NCI-H1694 (cell line): ENCODE measurements at places on chromosomes 1 and 21.

DNA sequence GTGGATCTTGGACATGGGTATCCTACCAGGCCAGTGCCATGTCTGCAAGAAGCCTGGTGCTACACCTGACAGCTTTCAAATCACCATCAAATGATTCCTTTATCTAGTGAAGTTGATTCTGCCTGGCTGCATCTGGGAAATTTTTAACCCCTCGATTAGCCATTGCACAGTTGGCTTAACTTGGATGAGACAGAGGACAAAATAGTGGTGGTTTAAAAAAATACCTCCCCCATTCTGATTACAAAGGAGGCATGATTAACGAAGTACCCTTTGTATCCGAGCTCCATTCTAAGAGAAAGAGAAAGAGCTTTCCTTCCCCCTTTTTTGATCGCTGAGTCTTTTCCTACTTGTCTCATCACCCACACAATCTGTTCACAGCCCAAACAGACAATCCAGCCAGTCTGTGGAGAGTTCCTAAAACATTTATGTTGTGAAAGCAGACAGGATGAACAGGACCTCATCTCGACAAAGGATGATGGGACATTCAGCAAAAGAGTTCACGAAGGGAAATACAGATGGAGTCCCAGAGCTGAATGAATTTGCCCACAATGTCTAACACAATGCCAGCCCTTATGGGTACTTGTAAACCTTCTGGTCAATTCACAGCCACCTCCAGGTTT, 20.5 kb downstream of the WLS start:
- DNase-seq = no peak

DNA sequence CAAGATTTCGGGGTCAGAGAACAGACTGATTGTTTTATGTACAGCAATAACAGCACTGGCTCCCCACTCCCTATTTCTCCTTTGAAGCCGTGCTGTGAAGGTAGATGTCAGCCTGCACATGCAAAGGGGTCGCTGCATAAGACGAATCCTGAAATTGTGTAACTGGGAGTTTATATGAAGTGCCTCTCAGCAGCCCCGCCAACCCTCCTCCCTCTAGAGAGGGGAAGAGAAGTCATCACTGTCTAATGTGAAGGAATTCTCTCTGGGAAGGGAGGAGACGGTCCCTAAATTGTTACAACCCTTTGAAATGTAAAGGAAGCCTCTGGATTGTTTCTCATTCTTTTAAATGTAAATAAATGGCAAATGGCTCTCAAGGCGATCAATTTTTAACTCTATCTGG, 545.3 kb downstream of the PLA2G4A start:
- DNase-seq = no peak

GRCh38 chr1:33424610-33425009, 6.3 kb downstream of the PHC2 start:
- no peak for DNase-seq

GRCh38 chr21:39054066-39054465, 129.2 kb downstream of the PSMG1 start:
- DNase-seq = no peak

DNA sequence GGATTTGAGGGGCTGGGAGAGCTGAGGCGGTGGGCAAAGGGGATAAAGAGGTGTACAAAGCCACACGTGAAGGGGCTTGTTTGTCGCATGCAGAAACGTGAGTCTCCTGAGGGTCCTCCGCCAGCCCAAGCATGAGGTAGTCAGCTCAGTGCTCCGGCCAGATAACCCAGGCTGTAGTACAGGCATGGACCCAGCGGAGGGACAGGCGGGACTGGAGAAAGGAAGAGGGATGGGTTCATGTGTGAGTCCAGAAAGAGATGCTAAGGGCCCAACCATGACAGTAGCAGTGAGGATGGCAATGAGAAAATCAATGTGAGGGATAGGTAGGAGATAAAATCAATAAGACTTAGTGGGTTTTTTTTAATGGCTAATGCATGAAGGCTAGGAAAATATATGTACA, 13.7 kb upstream of the ELK4 start:
- DNase-seq = no peak
